ENCODE measurements at places on chromosomes 6 and 20.

DNA sequence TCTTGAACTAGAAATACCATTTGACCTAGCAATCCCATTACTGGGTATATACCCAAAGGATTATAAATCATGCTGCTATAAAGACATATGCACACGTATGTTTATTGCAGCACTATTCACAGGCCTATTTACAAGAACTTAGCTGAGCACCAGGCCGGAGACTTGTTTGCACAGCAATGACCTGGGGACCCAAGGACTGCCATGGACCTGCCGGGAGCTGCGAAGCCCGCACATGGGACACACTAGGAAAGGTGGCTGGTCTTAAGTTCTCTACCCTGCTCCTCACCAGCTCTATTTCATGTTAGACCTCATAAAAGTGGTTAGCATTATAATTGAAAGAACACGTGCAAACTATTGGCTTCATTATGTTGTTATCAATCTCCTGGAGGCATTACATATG lies 70.4 kb upstream of the CST7 start:
- no peak for DNase-seq

DNA sequence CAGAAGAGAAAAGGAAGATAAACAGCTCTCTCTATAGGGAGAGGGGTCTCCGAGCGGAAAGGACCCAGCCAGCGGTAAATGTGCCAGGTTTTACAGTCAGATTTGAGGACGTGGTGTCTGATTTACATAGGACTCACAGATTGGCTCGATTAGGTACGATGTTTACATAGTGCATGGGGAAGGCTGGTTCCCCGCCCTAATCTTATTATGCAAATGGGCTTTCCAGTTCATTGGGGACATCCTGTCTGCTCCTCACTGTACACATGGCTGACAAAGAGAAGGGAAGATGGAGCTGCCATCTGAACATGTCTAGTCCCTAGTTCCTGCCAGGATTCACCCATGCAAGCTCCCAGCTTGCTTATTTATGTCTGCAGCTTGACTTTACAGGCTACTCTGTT lies 119.9 kb downstream of the RNF144B start:
- no peak for DNase-seq

DNA sequence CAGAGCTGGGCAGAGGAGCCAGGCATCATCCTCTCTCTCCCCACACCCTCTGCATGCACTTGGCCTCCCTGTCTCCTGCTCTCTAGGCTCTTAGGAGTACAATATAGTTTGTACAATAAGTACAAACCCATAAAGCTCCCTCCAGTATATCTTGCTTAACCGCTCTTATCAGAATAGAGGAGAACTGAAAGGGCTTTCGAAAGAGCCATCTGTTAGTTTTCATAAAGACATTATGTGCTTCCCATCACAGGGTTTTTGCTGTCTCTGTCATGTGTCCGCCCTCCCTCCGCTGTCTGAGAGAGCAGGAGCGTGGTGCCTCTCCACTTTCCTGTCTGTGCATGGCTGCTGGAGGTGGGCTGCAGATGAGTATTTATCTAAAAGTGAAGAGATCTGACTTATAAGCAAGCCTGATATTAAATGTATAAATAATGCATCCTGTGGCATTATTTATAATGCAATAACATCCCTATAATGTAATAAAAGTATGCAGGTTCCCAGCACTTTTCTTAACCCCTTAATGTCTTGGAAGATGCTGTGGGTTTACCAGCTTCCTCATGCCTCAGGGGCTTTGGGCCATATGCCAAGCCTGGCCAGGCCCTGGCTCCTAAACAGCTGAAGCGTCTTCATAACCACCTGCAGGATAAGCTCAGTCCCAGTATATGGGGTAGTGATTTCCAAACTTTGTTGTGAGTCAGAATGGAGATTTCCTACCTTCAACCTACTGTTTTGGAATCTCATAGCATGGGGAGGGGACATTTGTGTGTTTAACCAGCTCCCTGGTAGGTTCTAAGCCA lies 297.1 kb downstream of the DHX35 start:
- no peak for DNase-seq

DNA sequence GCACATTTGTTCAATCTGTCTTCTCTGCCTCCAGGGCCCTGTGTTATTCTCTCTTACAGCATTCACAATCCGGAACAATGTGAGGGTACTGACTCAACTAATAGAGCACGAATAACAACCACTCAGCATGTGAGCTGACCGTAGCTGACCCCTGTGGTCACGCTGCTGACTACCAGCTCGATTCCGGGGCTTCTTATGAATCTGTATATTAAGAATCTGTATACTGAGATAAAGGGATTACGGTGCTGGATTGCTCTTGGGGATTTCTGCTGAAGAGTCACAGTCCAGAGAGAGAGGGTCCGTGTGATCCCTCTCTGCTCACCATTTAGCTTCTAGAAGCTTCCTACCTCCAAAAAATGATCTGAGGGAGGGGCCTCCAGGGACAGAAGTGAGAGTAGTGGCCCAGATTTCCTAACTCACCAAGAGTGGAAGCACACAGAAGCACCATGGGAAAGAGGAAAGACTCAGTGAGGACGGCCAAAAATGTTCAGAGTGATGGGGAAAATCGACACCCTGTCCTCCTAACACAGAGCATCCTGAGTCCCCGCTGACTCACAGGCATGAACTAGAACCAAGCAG lies 156.2 kb downstream of the THBS2 start:
- no peak for DNase-seq

DNA sequence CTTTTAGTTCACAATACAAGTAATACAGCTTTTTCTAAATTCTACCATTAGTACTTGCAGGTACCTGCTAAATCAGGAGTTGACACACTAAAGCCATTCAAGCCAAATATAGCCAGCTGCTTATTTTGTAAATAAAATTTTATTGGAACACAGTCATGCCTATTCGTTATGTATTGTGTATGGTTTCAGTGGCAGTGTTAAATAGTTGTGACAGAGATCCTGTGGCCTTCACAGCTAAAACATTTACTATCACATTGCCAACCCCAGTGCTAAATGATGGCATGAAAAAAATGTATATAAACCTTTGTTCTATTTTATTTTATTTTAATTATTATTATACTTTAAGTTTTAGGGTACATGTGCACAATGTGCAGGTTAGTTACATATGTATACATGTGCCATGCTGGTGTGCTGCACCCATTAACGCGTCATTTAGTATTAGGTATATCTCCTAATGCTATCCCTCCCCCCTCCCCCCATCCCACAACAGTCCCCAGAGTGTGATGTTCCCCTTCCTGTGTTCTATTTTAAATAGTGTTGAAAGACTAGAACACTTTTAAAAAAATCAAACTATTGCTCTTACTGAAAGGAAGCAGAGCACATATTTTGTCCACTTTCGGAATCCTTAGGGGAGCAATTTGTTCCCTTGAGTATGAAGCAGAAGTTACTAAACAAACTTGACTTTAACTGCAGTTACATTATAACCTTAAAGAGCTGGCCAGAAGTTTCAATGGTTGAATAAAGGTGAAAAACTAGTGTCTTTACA lies 115.7 kb downstream of the PRIM2 start:
- DNase-seq = no peak

- no peak for DNase-seq
Measured at GRCh38 chr20:37337208-37337991, 8.5 kb upstream of the SRC start.

DNA sequence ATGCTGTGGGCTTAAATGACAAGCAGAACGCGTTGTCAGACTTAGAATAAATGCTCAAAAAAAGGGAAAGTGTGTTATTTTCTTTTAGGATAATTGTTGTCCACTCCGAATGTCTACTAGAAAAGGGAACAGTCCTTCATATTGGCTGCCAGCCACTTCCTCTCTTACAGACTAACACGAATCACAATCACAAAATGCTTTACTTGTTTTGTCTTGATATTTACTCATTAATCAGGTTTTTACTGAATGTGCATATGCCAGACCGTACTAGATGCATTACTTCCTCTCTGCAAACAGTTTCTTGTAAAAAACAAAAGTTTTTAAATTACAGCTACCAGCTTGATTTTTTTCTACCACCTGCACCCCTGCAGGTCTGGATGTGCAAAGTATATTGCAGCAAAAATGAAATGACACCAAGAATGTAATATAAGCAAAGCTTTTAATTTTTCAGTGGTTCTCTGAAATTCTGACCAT lies 821 bp downstream of the DHX35 start:
- no peak for DNase-seq

- DNase-seq = peak; percentile 64
Measured at GRCh38 chr20:36861625-36861874, 14.4 kb upstream of the TLDC2 start.

GRCh38 chr20:5945963-5946362 lies 4.4 kb downstream of the TRMT6 start:
- DNase-seq = no peak

GRCh38 chr6:107957909-107958688 lies at the start of gene SEC63:
SEC63 (minus strand) TSS chr6:107958208; CDS start chr6:107958009, 199 bp downstream.
- DNase-seq = peak; percentile 98

- DNase-seq = no peak
Measured at GRCh38 chr20:9070304-9070703, 1.4 kb downstream of the PLCB4 start.

GRCh38 chr20:45469336-45470261 lies at the start of gene WFDC2:
WFDC2 (plus strand) TSS chr20:45469753; CDS start chr20:45469782, 29 bp downstream.
- DNase-seq = no peak

- no peak for DNase-seq
Measured at GRCh38 chr6:19320111-19320581, 517.0 kb upstream of the ID4 start.

DNA sequence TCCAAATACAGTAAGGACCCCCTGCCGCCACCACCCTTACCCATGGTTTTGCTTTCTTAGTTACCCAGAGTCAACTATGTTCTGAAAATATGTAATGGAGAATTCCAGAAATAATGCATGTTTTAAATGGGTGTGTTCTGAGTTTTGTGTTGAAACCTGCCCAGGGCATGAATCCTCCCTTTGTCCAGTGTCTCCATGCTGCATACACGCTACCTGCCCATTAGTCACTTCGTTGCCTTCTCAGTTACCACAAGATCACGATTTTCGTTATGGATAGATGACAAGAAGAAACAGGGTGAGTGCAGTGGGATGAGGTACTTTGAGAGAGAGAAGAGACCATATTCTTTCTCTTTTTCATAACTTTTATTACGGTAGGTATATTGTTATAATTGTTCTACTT lies 10.6 kb downstream of the FARS2 start:
- DNase-seq = no peak

- DNase-seq = no peak
Measured at GRCh38 chr6:104955491-104955890, 1.4 kb upstream of the LIN28B start.

- no peak for DNase-seq
Measured at GRCh38 chr6:28117386-28118050, 6.9 kb upstream of the ZSCAN16 start.

- DNase-seq = peak; percentile 97
Measured at GRCh38 chr20:57718490-57719009, 8.7 kb upstream of the PMEPA1 start.

DNA sequence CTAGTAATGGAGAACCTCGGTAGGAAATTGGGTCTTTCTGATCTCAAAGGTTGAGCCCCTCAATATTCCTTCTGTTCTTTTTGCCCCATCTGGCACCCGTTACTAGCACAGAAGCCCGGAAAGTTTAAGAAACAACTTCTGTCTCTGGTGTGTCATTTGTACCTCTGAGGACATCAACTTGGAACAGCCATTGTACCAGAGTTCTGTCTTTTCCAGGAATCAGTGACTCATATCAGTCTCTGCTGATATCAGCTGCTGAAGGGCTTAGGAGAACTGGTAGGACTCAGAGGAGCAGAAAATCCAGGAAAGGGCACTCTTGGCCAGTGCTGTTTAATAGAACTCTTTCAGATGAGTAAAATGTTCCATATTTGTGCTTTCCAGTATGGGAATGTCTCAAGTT lies 78.3 kb upstream of the CHD6 start:
- DNase-seq = no peak

GRCh38 chr20:10651227-10651990 lies 22.4 kb downstream of the JAG1 start:
- DNase-seq = no peak
